ENCODE measurements at places on chromosomes 1 and 21.
A peak's percentile ranks its signal among the peaks of the same experiment; 100 is the strongest.

- no peak for DNase-seq
Measured at GRCh38 chr1:151980287-151981177, 13.1 kb downstream of the S100A10 start.

- peak; percentile 40 for DNase-seq
Measured at GRCh38 chr1:231460614-231461013, 38.5 kb upstream of the EGLN1 start.

- DNase-seq: no peak
Measured at GRCh38 chr1:1451696-1452364, 2.3 kb downstream of the ATAD3C start.

GRCh38 chr1:179251675-179252074 lies 22.2 kb upstream of the ABL2 start:
- DNase-seq: no peak

GRCh38 chr1:3028531-3029282 lies 7.4 kb downstream of the ACTRT2 start:
- no peak for DNase-seq

GRCh38 chr1:65147424-65148177 lies 402 bp upstream of the AK4 start:
- peak; percentile 14 for DNase-seq

DNA sequence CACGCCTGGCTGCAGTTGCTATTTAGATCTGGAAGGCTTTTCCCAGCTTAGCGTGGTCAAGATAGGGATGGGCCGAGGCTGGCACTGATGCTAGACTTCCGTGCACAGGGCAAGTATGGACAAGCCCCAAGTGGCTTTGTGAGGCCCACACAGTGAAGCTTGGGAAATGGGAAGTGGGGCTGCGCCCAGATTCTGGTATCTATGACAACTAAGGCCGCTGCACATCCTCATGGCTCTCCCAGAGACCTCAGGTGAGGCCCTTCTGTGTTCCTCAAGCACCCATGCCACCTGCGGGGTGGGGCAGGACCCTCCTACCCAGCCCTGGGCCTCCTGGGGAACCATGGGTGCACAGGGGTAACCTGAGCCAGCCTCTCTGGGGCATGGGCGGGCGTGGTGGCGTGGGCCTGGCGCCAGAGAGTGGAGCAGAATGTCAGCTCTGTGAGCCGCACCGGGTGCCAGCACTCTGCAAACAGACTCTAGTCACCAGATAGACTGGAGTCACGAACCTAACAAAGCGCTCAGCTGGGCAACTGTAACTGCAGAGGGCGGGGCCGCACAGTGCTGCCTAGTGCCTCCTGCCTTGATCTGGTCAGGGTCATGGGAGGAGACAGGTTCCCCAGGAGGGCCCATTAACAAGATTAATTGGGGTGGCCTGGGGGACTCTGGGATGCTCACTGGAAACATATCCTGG lies 46.4 kb downstream of the ELF3 start:
- DNase-seq: no peak

DNA sequence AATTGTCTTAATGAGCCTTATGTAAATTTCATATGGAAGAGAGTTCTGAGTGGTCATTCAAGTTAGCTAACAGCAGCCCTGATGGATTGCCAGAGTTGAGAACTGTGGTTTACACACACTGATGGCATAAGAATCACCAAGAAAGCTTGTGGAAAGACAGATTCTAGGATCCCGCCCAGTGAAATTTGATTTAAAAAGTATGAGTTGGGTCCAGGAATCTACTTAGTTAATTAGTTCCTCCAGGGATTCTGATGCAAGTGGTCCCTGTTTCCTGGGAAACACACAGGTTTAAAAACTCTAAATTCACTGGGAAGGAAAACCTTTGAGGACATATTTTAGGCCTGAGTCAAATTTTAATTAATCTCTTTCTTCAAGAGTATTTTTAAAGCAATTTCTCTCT lies 144.3 kb downstream of the NTPCR start:
- no peak for DNase-seq

GRCh38 chr1:229514578-229515275 lies 6.6 kb upstream of the NUP133 start:
- DNase-seq: peak; percentile 22

- no peak for DNase-seq
Measured at GRCh38 chr21:25759573-25759972, 24.8 kb downstream of the GABPA start.

DNA sequence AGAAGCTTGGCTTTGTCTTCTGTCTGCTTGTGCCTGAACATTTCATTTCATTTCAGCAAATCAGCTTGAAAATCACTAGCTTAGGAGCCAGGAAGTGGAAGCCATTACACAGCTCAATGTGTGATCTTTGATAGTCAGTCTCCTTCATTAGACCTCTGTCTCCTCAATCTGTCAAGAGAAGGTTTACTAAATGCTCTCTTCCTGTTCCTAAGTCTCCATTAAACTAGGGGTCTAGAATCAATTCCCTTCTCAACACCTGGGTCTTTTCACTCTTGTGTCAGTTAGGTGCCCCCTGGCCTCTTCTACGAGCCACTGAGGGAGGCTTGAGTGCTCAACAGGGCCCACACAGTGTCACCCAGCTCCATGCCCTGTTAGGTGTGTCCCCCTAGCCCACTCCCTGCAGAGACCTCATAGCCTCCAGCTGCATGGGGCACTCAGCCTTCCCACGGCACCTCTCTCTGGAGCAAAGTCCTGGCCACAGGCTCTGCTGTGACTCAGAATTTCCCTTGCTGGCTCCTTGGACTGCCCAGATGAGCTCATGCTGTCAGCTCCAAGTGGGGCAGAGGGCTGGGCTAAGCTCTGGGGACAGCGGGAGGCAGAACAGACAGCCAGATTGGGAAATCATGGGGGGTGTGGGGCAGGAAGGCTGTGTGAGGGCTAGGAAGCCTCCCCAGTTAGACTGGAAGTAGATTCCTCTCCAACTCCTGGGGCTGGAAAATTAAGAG lies 115.7 kb upstream of the IPO9 start:
- DNase-seq: no peak

- no peak for DNase-seq
Measured at GRCh38 chr1:29592731-29593130, 356.4 kb downstream of the PTPRU start.

DNA sequence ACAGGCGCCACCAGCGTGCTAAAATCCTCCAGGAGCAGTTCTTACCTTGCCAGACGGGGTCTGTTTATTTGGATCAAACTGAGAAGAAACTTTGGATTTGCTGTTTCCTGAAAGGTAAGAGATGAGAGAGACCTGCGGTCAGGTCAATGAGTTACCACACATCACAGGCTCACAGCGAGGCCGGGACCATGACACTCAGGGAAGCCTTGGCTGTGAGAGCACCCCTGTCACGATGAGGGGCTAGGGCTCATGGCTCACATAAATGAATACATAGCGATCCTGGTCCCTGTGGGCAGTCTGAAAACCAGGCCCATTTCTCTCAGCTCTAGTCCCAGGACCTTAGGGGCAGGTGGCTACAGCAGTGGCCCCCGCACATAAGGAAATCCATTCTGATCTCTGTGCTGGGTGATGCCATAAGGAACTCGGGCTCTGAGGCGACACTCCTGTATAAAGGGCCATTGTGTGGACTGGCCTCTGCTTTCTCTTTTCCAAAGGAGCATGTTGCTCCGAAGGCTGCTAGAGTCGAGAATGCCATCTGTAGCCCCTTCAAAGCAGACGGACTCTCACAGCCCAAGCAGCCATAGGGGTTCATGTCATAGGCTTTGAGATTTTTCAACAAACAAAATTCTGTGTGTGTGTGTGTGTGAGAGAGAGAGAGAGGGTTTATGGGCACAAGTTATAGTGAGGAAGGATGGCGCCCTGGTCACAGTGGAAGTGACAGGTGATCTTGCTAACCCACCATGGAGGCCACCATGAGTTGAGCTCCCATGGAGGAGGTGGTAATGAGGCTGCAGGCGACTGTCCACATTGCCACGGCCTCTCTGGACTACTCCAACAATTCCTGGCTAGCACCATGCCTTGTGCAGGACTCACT lies 9.0 kb upstream of the SRM start:
- DNase-seq: no peak
